ENCODE measurements at places on chromosomes 16 and 17.
A peak's percentile ranks its signal among the peaks of the same experiment; 100 is the strongest.

DNA sequence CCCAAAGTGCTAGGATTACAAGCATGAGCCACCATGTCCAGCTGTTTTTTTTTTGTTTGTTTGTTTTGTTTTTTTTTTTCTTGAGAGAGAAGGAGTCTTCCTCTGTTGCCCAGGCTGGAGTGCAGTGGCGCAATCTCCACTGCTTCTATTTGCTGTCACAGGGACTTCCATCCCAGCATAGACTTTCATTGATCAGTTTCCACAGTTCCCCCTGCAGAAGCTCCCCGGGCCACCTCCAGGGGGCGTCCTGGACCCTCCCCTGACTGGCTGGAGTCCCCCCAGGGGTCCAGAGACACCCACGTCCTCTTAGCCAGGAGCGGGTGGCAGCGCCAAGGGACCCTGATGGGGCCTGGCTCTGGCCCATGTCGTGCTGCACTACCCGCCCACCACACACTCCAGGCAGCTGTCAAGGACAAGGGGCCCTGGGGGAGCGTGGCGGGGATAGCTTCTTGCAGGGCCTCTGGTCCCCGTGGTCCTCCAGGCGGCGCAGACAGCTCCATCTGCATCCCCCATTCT is 3.1 kb upstream of the NPW start:
- no peak for DNase-seq

DNA sequence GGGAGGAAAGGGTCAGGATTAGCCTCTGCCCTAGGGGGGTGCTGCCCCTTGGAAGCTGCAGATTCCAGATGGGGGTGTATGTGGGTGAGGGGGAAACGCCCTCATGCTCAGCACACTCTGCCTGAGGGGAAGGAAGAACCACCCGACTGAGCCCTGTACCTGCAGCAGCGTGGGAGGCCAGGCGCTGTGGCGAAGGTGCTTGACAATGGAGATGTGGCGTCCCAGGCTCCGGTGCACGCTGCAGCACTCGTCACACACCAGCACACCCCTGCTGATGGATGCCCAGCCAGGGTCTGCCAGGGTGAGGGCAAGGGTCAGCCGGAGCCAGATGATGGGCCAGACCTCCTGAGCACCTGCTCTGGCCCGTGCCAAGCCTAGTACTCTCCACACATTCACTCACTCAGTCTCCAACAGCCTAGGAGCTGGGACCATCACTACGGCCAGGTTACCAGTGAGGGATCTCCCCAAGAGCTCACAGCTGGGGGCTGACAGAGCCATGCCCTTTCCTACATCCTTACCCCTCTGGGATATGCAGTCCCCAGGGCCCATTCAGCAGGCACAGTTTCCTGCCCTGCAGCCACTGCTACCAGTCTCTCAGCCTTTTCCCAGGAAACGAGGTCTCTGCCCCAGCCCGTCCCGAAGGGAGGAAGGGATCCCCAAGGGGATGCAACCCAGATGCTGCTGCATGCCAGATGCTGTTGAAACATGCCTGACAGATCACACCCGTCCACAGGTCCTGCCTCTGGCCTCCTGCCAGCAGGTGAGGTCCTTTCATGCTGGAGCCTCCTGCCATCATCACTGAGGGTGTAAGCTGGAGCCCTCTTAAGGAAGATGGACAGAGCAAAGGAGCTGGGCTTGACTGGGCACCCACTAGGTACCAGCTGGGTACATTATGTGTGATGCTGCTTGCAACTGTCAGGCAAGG is 5.9 kb downstream of the GIT1 start:
- peak; percentile 27 for DNase-seq

- peak; percentile 48 for DNase-seq
These were observed 119.7 kb downstream of the SNX29 start for GRCh38 chr16:12096157-12096777.

DNA sequence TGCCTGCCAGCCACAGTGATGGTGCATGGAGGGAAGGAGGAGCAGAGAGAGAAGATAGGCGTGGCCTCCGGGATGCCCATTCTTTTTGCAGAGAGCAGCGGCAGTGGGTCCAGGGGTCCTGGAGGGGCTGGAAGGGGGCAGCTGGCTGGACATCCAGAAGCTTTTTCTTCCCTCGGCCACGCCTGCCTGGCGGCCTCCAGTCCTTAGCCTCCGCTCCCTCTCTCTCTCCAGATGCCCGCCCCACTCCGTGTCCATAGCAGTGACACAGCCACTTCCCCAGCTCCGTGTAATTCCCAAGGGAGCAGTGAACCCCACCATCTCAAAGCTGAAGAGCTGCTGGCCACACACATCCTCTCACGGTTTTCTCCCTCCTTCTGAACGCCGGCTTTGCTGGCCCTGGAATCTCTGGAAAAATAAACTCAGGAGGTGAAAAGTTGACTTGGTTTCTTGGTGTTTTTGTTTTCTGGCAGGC is 26.3 kb upstream of the CDC42EP4 start:
- DNase-seq: no peak

- DNase-seq: no peak
These were observed 238.9 kb upstream of the NLRP1 start for GRCh38 chr17:5823219-5823618.

- DNase-seq: peak; percentile 94
These were observed 33.1 kb downstream of the PMP22 start for GRCh38 chr17:15231851-15232516.

GRCh38 chr17:73104450-73104849 is 12.0 kb upstream of the SLC39A11 start:
- DNase-seq: no peak

GRCh38 chr17:81846743-81847689 is 12.2 kb upstream of the PPP1R27 start:
- no peak for DNase-seq

GRCh38 chr16:60204181-60204580 is 1470.1 kb upstream of the GOT2 start:
- no peak for DNase-seq

- no peak for DNase-seq
These were observed 12.8 kb upstream of the PRR14 start for GRCh38 chr16:30637944-30638343.

- no peak for DNase-seq
These were observed 71.7 kb downstream of the C16orf95 start for GRCh38 chr16:87245511-87245910.

GRCh38 chr16:78703936-78704335 is 604.5 kb downstream of the WWOX start:
- no peak for DNase-seq

- no peak for DNase-seq
These were observed 45.4 kb upstream of the GINS3 start for GRCh38 chr16:58346831-58347371.

GRCh38 chr17:79413611-79414010 is 197.2 kb downstream of the RBFOX3 start:
- no peak for DNase-seq

- no peak for DNase-seq
These were observed 316.9 kb downstream of the SEC14L1 start for GRCh38 chr17:77457572-77458201.

- peak; percentile 31 for DNase-seq
These were observed 4.1 kb downstream of the SLC9A5 start for GRCh38 chr16:67252609-67253497.

DNA sequence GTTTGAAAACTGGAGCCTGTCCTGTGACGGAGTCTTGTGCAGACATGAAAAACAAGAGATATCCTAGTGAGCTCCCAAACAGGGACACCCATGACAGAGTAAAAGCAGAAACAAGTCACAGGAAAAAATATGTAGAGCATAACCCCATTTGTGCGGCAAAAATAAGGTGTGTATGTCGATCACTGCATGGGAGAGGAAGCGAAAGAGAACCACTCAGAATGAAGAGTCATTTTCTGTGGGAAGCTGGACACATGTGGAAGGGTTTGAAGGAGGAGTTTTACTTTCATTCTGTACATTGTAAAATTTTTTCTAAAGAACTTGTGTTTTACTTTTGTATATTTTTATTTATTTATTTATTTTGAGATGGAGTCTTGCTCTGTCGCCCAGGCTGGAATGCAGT is 72.1 kb downstream of the JPH3 start:
- no peak for DNase-seq

- no peak for DNase-seq
These were observed 9.8 kb downstream of the SARM1 start for GRCh38 chr17:28381141-28381825.

GRCh38 chr17:17119106-17119505 is 76.8 kb downstream of the MPRIP start:
- no peak for DNase-seq

- DNase-seq: peak; percentile 52
These were observed 15.8 kb upstream of the ITGAM start for GRCh38 chr16:31243734-31244670.

DNA sequence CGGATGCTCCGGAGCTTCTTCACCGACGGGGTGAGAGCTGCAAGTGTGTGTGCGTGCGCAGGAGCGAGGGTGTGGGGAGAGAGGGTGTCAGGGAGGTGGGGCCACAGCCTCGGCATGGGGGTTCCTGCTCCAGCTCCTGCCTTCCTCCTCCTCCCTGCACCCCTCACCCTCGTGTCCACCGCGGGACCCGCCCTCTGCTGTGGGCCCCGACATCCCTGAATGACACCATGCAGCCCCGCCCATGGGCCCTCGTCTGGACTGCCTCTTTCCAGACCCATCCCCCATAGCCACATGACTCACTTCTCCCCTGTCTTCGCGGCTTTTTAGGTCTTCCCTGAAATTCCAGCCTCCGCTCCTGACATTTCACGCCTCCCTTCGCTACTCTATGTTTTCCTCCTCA is 41.6 kb downstream of the ARHGAP23 start:
- DNase-seq: peak; percentile 68

DNA sequence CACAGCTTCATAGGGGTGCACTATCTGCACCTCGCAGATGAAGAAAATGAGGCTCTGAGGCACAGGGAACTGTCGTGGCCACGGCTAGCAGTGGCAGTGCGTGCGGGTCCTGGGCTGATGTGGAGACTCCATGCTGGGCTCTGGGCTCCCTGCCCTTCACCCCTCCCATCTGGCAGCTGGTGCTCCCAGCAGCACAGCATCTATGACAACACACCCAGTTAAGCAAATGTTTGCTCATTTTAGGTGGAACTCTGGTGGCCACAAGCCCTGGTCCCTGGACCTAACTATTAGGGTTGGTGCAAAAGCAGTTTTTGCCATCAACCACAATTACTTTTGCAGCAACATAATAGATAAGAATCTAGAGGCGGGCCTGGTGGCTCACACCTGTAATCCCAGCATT is 30.9 kb downstream of the IFT140 start:
- no peak for DNase-seq

- peak; percentile 85 for DNase-seq
These were observed at the start of gene STUB1 for GRCh38 chr16:679814-680624. Gene STUB1, plus strand, starts transcription at chr16:680410. Its CDS starts 116 bp downstream, at chr16:680526.

GRCh38 chr16:85991425-85991824 is 92.5 kb downstream of the IRF8 start:
- DNase-seq: no peak

DNA sequence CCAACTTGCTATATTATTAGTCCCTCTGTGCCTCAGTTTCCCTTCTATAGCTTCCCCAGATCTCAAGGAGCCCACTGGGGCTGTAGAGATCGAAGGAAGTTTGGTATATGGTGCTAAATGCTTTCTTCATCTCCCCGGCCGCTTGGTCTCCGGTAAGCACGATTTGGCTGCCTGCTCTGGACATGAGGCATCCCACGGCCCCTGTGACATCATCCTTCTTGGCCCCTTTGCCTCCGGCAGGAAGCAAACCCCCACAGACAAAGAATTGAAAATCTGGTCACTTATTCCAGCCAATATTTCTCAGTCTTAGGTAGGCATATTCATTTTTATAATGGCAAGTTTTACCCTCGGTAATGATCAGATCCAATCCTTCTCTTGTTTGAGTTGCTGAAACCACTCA is 65.8 kb downstream of the WSCD1 start:
- DNase-seq: no peak

GRCh38 chr17:17896746-17897145 is 60.0 kb upstream of the SREBF1 start:
- DNase-seq: no peak
